ENCODE measurements at places on chromosomes 12 and 14. TPM values are rescaled to one million over a fixed set of nuclear protein-coding genes. Genes with fewer than 3 reads are reported as not detected.

DNA sequence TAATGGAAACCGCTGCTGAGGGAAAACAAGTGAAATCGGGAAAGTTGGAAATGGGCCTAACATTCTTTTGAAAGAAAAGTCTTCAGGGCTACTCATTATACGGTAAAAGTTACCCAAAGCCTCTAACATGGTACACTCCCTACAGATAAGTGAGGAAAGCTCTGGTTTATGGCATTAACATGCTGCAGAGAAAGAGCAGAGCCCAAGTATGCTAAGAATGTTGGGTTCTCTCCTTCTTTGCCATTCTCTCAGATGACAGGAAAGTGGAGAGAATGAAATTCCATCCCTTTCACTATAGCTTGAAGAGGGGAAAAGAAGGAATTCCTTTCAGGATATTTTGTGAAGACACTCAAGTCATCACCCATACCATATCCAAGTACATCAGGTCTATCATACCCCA, 348.0 kb downstream of the SEC23A start:
- DNase-seq, result no peak

- DNase-seq, result no peak
Measured at GRCh38 chr12:1544996-1545700, 49.2 kb downstream of the FBXL14 start.

- no peak for DNase-seq
Measured at GRCh38 chr14:29223947-29224346, 457.4 kb downstream of the FOXG1 start.

GRCh38 chr12:57441846-57442427, 7.4 kb downstream of the INHBC start:
- no peak for DNase-seq

DNA sequence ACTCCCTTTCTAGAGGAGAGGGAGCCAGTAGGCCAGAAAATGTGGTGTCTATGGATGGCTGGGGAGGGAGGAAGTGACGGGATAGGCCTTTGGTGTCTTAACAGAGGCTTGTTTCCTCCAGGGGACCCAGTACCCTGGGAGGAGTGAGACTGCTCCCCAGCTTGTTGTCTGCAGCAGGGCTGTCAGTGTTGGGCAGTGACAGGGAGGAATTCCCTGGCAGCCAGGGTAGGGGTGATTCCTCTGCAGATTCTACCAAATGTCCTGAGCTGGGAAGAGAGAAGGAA, 64.0 kb downstream of the GALNT16 start:
- no peak for DNase-seq

The TMEM52B gene
- total RNA-seq, result not detected

The WNT1 gene
- not detected for total RNA-seq

All from upper lobe of left lung (tissue), 6 donors.